Karpas-422 (cell line): ENCODE measurements at places on chromosomes 6 and 20. TPM values are rescaled to one million over a fixed set of nuclear protein-coding genes. Genes with fewer than 3 reads are reported as not detected.

GRCh38 chr20:52279706-52280105, 88.1 kb upstream of the ZFP64 start:
- H3K27me3 ChIP-seq, result no peaks in the 10 kb centered on the region
- H3K4me3 ChIP-seq, result no peak overlapping the region
- no peak overlapping the region for H3K27ac ChIP-seq

DNA sequence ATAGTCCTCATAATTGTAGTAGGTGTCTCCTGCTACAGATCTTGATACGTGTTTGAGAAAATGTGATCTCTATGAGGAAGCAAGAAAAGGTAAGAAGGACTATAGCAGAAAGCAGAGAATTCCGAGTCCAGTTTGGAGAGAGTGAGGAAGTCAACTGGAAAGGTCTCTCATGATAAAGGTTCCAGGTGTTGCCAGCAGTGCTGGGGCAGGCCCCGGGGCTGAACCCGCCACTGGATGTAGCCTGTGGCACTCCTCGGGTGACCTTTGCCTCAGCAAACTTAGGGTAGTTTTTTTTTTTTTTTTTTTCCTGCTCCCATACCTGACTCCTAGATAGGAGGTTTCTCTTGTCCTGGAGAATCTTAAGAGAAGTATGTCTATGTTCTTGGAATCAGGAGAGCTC, 62.8 kb downstream of the FAM120B start:
- H3K27ac ChIP-seq, result no peak overlapping the region
- no peaks in the 10 kb centered on the region for H3K27me3 ChIP-seq
- DNase-seq, result no peak
- H3K4me3 ChIP-seq, result no peak overlapping the region
- no peaks in the 10 kb centered on the region for H3K4me1 ChIP-seq

DNA sequence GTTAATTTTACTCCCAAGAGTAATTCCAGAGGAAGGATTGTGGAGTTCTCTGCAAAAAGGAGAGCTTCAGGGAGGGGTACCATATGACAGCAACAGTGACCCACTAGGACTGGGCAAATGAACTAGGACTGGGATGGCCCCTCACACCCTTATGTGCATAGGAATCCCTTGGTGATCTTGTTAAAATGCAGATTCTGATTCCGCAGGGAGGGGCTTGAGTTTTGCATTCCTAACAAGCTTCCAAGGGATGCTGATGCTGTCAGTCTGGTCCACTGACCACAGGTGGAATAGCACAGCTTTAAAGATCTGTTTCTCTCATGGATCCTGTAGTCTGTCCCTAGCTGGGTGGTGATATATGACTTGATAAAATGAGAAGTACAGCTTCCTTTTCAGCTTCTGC, 6.3 kb upstream of the FOXA2 start:
- DNase-seq, result no peak
- H3K4me1 ChIP-seq, result no peaks in the 10 kb centered on the region
- H3K36me3 ChIP-seq, result no peaks in the 10 kb centered on the region
- H3K4me3 ChIP-seq, result no peak overlapping the region
- H3K27me3 ChIP-seq, result no peaks in the 10 kb centered on the region

Gene SUMO4
- 2.2 and 2.4 TPM in 2 replicates for total RNA-seq

DNA sequence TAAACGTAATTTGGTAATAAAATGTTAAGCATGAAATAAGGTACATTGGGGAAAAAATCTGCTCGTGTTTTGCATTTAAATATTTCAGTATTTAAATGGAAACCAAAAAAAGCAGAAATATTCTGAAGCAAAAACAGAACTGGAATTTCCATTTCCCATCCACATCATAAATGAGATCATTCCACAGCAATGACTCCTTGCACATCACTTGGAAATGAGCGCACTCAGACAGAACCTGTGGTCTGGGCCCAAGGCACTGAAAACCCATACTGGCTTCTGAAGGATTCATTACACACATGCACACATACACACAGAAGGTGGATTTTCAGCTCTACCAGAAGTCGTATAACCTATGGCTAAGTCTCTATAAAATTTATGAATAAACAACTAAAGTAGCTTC, 174.8 kb downstream of the IBTK start:
- DNase-seq, result no peak
- no peaks in the 10 kb centered on the region for H3K27me3 ChIP-seq
- no peaks in the 10 kb centered on the region for H3K36me3 ChIP-seq

DNA sequence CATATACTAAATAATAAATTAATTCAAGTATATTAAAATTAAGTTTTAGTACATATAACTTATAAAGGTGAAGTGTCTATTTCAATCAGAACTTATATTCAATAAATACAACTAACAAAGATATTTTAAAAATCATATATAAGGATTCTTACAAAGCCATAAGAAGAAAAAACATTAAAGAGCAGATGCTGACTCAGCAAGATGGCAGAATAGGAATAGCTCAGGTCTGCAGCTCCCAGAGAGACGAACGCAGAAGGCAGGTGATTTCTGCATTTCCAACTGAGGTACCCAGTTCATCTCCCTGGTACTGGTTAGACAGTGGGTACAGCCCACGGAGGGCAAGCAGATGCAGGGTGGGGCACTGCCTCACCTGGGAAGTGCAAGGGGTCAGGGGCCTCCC, 811.1 kb downstream of the EYS start:
- no peak overlapping the region for H3K27ac ChIP-seq
- no peak for DNase-seq
- H3K36me3 ChIP-seq, result no peaks in the 10 kb centered on the region
- no peaks in the 10 kb centered on the region for H3K27me3 ChIP-seq

Gene COL20A1
- 3.1 and 3.4 TPM in 2 replicates for total RNA-seq

GRCh38 chr20:49517805-49518100, 35.3 kb upstream of the KCNB1 start:
- H3K4me3 ChIP-seq, result no peak overlapping the region
- no peak overlapping the region for H3K27ac ChIP-seq
- no peaks in the 10 kb centered on the region for H3K36me3 ChIP-seq
- DNase-seq, result no peak
- no peaks in the 10 kb centered on the region for H3K27me3 ChIP-seq

- H3K4me1 ChIP-seq, result no peaks in the 10 kb centered on the region
- H3K4me3 ChIP-seq, result no peak overlapping the region
Measured at GRCh38 chr6:123016431-123017103, 20.5 kb downstream of the CLVS2 start.

DNA sequence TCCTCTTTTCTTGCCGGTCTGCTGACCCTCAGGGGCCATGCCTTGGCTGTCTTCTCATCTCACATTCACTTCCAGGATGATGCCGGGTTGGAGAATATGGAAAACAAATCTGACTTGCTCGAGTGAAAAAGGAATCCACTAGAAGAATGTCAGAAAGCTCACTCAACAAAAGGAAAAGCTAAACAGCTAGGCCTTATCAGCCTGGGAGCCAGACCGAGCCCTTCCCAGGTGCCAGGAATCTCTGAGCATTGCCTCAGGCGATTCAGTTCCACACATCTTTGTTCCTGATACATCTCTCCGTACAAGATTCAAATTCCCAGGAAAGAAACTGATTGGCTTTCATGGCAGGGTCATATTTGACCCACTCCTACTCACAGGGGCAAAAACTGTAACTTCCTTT, 9.2 kb upstream of the OSER1 start:
- H3K4me1 ChIP-seq, result no peaks in the 10 kb centered on the region
- H3K4me3 ChIP-seq, result no peak overlapping the region
- no peak overlapping the region for H3K27ac ChIP-seq
- no peaks in the 10 kb centered on the region for H3K36me3 ChIP-seq
- DNase-seq, result no peak

Gene SLC52A3
- not detected in 2 replicates for total RNA-seq

Gene PEX6
- total RNA-seq, result 16.7 and 34.2 TPM in 2 replicates

DNA sequence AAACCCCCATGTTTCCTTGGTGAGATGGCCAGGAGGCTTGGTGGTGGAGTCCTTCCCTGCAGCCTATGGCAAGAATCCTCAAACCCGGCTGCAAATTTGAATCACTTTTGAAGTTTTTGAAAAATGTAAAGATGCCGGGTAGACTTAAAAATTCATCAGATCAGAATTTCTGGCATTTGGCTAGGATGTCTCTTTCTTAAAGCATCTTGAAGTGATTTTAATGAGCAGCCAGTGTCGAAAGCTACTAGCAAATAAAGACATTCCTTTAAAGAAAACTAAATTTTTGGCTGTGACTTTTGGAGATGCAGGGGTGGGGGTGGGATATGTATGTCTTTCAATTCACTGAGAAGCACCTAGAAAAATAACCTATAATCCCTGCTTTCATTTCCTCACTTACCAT, 25.6 kb upstream of the NOX3 start:
- H3K36me3 ChIP-seq, result no peaks in the 10 kb centered on the region

Gene OR2H1
- not detected in 2 replicates for total RNA-seq

DNA sequence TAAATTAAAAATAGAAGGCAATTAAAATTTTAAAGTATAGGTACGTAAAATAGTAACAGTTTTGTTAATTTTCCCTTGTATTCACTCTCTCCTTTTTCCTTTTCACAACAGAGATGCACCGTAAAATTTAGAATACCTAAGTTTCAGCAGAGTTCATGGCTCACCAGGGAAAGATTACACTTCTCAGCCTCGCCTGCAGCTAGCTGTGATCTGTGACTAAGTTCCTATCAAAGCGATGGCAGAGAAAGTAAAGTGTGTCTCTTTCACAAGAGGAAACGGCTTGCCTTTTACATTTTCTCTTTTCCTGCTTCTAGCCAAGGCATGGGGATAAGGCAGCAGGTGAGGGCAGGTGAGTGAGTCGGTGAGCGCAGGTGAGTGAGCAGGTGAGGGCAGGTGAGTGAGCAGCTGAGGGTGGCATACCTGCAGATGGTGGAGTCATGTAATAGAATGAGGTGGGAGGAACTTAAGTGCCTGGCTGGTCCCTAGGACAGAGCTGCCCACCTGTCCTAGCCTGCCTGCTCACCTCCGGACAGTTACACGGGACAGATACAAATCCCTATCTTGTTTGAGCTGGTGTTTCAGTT, 30.9 kb downstream of the ZFP64 start:
- H3K27ac ChIP-seq, result no peak overlapping the region
- DNase-seq, result no peak
- no peak overlapping the region for H3K4me3 ChIP-seq
- peaks cover 31% of the 10 kb centered on the region for H3K36me3 ChIP-seq
- no peaks in the 10 kb centered on the region for H3K27me3 ChIP-seq

DNA sequence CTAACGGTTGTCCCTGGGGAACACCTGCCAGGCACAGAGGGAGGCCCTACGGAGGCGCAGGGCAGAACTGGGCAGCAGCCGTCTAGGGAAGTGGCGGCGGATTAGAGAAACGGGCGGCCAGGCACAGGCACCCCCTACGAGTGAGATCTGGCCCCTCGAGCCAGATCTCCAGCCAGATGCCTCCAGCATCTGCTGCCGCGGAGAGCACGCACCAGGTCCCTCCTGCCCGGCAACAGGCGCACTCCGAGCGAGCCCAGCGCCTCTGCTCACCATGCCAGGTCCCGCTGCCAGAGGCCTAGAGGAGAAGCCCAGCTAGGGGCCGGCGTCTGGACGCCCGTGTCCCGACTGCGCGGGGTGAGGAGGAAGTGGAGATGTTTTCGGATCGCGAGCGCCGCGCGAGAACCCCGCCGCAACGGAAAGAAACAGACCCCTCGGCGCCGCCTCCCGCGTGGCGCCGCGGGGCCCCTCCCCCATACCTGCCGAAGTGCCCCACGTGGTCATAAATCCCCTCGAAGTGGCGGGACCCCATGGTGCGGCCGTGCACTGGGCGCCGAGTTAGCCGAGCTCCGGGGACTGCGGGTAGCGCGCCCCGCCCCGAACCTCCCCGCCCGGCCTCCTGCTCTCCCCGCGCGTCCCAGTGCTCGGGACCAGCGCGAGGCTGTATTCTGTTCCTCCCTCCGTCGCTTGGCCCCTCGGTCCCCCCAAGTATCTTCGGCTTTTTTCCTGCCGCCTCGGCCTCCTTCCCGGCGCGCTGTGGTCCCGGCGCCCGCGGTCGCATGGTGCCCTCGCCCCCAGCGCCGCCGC, at the start of gene SLC22A16:
SLC22A16 (minus strand) TSS at position 568 of the 804 bp plus-strand sequence; CDS start at position 529, 39 bp downstream.
- H3K4me1 ChIP-seq, result no peaks in the 10 kb centered on the region
- no peak within 1 kb of the TSS for H3K27ac ChIP-seq
- H3K36me3 ChIP-seq, result no peaks in the 10 kb centered on the region
- DNase-seq, result no peak
- no peak within 1 kb of the TSS for H3K4me3 ChIP-seq

DNA sequence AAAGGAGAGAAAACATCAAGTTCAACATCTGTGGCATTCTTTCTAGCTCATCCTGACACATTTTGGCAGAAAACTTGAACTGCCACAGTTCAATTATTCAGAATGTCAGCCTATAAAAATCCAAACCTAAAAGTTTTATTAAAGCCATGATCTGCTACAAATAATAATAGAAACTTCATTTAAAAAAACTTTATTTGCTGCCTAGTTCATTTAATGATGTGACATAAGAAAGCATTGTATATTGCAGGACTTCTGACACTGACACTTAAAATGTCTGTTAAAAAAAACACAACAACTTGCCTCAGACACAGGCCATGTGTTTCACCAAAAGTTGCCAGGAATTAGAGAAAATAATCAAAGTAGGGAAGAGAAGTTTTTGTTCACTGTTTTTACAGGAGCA, 88.3 kb upstream of the HTR1E start:
- DNase-seq, result no peak
- no peaks in the 10 kb centered on the region for H3K36me3 ChIP-seq
- no peaks in the 10 kb centered on the region for H3K27me3 ChIP-seq
- no peak overlapping the region for H3K27ac ChIP-seq
- H3K4me3 ChIP-seq, result no peak overlapping the region
- H3K4me1 ChIP-seq, result no peaks in the 10 kb centered on the region

- no peak for DNase-seq
- no peaks in the 10 kb centered on the region for H3K4me1 ChIP-seq
- H3K27ac ChIP-seq, result no peak overlapping the region
- no peaks in the 10 kb centered on the region for H3K27me3 ChIP-seq
Measured at GRCh38 chr6:33770124-33770832, 18.7 kb downstream of the LEMD2 start.

GRCh38 chr20:41064377-41064776, 35.8 kb downstream of the TOP1 start:
- H3K4me1 ChIP-seq, result peaks cover 87% of the 10 kb centered on the region
- H3K27ac ChIP-seq, result peak overlapping the region; percentile 67
- H3K4me3 ChIP-seq, result no peak overlapping the region
- no peak for DNase-seq

DNA sequence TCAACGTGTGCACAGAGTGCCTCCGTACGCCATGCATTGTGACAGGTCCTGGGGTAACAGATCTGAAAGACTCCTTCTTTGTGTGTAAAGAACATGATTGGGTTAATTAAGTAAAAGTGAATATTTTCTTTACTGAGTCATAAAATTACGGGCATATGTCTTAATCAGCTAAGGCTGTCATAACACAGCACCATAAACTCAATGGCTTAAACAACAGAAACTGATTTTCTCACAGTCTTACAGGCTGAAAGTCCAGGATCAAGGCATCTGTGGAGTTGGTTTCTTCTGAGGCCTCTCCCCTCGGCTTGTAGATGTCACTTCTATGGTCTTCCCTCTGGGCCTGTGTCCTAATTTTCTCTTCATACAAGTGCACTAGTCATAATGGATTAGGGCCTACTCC, 176.9 kb downstream of the MTFR2 start:
- no peaks in the 10 kb centered on the region for H3K27me3 ChIP-seq
- H3K4me3 ChIP-seq, result no peak overlapping the region
- no peak overlapping the region for H3K27ac ChIP-seq
- no peaks in the 10 kb centered on the region for H3K36me3 ChIP-seq
- DNase-seq, result no peak

Gene GPX5
- not detected in 2 replicates for total RNA-seq
